MCF 10A (cell line): ENCODE measurements at places on chromosomes 7 and 10.
A peak's percentile ranks its signal among the peaks of the same experiment; 100 is the strongest.

DNA sequence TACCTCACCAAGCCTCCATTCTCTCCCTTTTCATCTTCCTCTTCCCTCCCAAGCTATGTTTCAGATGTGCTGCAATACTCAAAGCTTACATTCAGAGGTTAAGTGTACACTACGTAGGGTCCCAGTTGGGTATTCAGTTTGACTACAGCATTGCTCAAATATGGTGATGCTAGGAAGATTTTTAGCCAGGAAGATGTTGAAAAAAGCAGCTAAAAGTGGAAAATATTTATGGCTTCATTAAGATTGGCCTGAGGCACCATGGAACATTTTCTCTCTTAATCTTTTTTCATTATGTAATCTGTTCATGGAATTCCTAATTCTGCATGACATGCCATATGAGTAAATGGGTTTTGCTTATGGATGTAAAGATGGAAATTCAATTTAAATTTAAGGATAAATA lies 72.0 kb upstream of the ABCB5 start:
- DNase-seq = no peak
- H3K4me3 ChIP-seq = no peak overlapping the region
- peaks cover 23% of the 10 kb centered on the region for H3K4me1 ChIP-seq

DNA sequence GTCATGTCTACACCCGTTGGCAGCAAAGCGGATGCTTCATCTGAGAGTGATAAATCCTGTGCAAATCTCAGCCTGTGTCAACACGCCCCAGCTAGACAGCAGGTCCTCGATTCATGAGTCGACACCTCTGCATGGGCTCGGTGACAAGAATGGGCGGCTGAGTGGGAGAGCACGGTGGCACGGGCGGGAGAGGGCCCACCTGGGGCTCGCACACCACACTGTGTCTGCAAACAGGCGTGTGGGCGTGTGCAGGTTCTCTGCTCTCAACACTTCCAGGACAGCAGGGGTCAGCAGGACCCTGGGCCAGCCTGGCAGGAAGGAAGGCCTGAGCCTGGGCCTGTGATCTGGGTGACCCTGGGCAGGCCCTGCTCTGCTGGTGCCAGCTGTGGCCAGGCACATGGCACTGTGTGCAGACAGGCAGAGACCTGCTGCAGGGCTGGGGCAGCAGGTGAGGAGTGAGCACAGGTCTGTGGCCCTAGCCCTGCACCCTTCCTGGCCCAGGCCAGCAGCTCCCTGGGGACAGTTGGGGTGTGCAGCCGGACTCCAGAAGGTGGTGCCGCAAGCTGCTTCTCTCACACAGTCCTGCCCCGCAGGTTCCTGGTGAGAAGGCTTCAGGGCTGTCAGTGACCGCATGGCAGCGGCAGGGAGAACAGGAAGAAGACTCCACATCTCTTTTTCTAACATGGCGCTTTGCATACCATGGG lies 216.4 kb downstream of the ELFN1 start:
- H3K4me1 ChIP-seq = no peaks in the 10 kb centered on the region
- H3K36me3 ChIP-seq = peaks cover 7% of the 10 kb centered on the region
- H3K27me3 ChIP-seq = no peaks in the 10 kb centered on the region
- peak; percentile 42 for DNase-seq
- no peak overlapping the region for H3K27ac ChIP-seq

- H3K27ac ChIP-seq = peak overlapping the region; percentile 84
- no peaks in the 10 kb centered on the region for H3K27me3 ChIP-seq
- peaks cover 41% of the 10 kb centered on the region for H3K36me3 ChIP-seq
- no peak overlapping the region for H3K4me3 ChIP-seq
These were observed 8.2 kb upstream of the SUN1 start for GRCh38 chr7:824081-824480.

DNA sequence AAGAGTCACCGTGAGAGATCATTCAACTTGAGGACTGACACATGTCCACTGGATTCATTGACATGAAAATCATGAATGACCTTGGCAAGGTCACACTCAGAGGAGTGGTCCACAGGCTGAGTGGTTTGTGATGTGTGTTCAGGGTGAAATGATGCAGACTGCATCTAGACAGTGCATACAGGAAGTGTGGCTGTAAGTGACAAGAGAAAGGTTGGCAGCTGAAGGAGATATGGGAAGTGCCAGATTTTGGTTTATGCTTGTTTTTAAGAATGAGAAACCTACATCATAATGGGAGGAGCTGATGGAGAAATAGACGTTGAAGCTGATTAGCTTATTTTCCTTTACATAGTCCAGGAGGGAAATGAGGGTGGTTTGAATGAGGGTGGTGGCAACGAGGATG lies 64.8 kb upstream of the VIPR2 start:
- peaks cover 2% of the 10 kb centered on the region for H3K4me1 ChIP-seq
- no peak for DNase-seq
- H3K36me3 ChIP-seq = no peaks in the 10 kb centered on the region
- no peak overlapping the region for H3K27ac ChIP-seq

- peak overlapping the region; percentile 78 for H3K27ac ChIP-seq
- H3K36me3 ChIP-seq = peaks cover 6% of the 10 kb centered on the region
- H3K27me3 ChIP-seq = no peaks in the 10 kb centered on the region
- H3K4me3 ChIP-seq = peak overlapping the region; percentile 8
- DNase-seq = peak; percentile 53
These were observed 48.5 kb upstream of the ABLIM1 start for GRCh38 chr10:114706458-114707055.

DNA sequence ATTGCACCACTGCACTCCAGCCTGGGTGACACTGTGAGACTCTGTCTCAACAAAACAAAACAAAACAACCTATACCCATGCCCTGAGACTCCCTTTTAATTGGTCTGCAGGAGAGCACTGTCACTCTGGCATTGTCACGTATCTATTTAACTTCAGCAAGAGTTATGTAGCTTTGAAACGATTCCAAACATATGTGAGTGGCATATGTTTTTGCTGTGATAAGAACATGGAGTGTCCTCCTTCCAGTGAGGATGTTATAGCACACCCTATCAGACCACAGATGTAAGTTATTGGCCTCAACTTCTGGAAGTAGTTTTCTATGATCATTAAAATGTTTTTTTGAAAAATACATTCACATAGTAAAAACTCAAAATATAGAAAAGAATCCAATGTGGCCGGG lies 15.5 kb upstream of the DNAJC12 start:
- DNase-seq = no peak
- peaks cover 7% of the 10 kb centered on the region for H3K4me1 ChIP-seq
- no peak overlapping the region for H3K4me3 ChIP-seq
